Activated CD4-positive, alpha-beta T cell treated with anti-CD3 and anti-CD28 coated beads for 36 hours (primary cell): ENCODE measurements at places on chromosomes 4 and X. TPM values are rescaled to one million over a fixed set of nuclear protein-coding genes. Genes with fewer than 3 reads are reported as not detected.

The KLHL2 gene
- total RNA-seq, result 22.1 TPM

DNA sequence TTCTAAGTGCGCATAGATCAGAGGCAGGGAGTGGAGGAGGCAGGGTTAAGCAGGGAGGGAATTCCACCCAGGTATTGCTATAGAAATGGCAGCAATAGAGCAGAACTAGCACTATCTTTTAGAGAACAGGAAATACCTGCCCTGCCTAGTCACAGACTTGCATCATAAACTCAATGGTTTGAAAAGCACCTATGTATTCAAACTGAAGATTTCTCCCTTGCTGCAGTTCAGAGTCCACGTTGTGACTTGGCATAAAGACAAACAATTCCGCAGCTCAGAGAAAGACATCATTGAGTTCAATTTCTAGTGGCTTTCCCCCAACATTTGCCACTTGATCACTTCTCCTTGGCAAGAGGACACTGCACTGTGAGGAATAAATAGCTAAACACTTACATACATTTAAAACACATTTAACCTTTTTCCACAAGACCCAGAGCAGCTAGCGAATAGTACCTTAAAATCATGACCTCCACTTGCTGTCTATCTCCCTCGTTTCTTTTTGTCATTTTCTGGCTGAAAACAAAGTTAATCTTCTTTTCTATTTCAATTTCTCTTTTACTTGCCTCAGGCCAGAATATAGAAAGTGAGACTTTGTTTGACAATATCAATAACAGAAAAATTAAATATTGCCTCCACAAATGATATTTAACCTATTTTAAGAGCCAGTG, 42.4 kb downstream of the SLC7A11 start:
- DNase-seq, result no peak

The LEF1 gene
- total RNA-seq, result 175 TPM

- no peak for DNase-seq
Observed at GRCh38 chr4:166625018-166625637, 609.2 kb downstream of the SPOCK3 start.

GRCh38 chrX:17787557-17787956, 50.3 kb downstream of the SCML1 start:
- no peak for DNase-seq

DNA sequence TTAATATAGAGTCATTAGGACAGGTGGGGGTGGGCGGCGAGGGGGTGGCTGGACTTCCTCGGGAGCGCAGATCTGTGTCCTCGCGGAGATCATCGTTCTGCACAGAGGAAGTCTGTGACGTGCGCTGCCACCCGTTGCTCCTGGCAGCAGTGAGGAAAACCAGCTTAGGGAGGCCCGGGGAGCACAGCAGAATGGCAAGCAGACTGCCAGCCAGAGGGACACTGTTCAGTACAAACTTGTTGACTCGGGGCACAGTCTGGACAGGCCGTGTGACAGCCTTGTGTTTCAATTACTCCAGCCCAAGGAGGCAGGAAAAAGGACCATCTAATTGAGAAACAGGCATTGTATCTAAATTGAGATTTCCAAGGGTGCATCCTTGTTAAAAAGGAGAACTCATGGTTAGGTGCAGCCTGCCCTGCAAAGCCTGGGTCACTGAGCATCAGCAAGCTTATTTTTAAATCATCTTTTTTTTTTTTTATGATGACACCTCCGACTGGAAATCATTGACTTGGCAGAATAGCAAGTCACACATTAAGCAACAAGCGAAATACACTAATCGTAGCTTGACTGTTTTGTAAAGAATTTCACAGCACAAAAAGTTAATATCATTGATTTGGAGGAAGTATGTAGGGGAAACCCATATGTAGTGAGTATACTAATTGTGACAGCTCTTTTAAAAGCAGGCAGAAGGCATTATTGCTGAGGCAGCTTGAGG, 512.0 kb upstream of the FAT1 start:
- no peak for DNase-seq

The PPM1K gene
- 44.2 TPM for total RNA-seq

DNA sequence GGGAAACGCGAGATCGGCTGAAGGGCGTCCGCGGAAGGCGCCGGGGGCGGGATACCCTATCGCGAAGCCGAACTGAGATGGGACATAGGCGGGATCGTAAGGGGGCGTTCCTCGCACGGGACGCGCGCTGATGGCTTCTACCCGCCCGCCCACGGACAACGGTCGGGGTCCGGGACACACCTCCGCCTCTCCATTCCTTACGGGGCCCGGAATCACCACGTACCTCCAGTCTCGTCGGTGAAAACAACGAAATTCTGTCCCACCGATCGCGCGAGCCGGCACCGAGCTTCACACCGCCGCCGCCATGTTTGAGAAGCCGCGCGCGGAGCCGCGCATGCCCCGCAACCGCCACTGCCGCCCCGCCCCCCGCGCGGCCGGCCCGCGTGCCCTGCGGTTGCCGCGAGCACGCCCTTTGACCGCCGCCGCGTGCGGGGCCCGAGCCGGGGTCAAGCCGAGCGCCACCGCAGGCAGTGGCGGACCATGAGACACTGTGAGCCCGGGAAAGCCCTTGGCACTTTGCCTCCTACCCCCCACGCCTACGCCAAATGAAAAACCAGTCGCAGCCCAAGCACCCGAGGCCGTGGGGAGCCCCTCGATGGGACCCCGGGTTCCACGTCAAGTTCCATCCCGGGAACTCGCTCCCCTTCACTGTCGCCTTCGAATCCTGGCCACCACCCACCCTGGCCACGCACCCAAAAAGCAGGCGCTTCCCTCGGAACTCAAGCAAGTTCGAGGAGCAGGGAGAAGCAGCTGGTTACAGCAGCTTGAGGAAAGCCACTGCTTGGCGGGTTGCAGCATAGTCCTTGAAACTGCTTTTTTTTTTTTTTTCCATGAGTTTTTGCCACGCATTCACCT, at the start of gene SCML2:
Gene SCML2, minus strand, starts transcription at position 320 of the 855 bp plus-strand sequence. CDS start 20,617 bp downstream, outside the sequence.
- peak; percentile 62 for DNase-seq
